Spinal cord (tissue), 10 donors: ENCODE measurements at places on chromosomes 2 and 18. TPM values are rescaled to one million over a fixed set of nuclear protein-coding genes. Genes with fewer than 3 reads are reported as not detected.

- no peak for DNase-seq
These were observed 148.5 kb upstream of the DNMT3A start for GRCh38 chr2:25490217-25490616.

- peak; percentile 82 for DNase-seq
These were observed 4.1 kb downstream of the ZEB2 start for GRCh38 chr2:144515696-144516410.

DNA sequence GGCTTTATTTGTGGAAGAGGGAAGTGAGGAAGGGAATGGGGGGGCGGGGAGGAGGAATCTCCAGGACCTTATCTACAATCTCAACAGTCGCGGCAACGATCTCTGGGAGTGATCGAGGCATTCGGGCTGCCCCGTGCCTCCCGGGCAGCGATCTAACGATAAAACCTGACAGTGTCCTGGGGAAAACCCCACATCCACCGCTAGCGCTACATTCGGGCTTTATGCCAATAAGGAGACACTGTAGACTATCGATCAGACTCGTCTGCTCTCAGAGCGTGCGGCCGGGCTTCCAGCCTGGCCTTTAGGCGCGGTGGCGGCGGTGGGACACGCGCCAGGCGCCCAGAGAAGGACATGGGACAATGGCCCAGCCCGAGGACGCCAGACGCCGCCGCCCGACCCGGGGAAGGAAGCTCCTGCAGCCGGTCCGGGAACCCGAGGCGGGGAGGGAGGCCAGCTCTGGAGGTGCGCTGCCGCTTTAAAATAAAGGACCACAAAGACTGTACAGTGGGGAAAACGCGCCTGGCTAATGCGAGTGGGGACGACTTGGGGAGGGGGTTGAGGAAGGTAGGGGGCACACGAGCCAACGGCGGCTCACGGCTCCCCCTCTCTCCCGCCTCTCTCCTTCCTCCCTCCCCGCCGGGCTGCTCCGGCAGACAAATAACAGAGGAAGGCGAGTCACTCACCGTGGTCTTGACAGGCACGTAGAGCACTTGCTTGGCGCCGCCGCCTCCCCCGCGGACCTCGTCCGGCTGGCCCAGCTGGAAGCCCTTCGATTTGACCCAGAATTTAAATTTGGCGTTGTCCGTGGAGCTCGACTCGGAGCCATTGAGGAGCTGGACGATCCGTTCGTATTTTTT, 2.2 kb downstream of the NOL4 start:
- DNase-seq: peak; percentile 64

The ST6GAL2 gene
- polyA plus RNA-seq: 74.2 TPM
